ENCODE measurements at places on chromosomes 4 and X.

- DNase-seq: no peak
Measured at GRCh38 chr4:74855879-74856278, 61.6 kb upstream of the BTC start.

DNA sequence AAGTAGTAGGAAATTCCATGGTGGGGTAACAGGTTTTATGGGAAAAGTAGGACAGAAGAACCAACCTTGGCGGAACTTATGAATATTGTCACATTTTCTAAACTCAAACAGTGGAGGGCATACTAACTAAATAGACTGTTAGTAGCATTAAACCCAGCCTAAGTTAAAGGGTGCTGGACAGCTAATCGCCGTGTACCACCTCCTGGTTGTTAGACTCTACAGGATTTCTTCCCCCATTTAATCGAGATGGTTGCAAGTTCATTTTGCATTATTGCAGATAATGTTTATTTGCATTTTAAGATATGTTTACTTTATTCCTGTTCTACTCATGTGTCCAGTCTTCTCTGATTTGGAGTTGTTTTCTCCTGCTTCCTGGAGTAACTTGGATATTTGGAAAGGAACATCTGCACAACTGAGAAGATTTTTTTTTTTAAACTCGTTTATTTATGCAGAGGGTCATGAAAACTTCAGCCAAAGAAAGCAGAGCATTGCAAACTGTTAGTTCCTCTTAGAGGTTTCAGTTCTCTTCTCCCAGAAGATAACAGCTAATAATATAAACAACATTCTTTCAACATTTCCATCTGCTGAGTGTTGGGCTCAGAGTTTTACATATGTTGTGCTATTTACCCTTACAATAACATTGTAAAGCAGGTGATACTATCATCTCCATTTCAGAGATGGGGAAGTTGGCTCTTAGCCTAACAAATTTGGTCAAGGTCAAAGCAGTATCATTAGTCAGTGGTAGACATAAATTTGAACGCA, 51.5 kb upstream of the TBC1D9 start:
- peak; percentile 10 for DNase-seq

GRCh38 chr4:105526656-105527055, 25.8 kb upstream of the ARHGEF38 start:
- DNase-seq: no peak

DNA sequence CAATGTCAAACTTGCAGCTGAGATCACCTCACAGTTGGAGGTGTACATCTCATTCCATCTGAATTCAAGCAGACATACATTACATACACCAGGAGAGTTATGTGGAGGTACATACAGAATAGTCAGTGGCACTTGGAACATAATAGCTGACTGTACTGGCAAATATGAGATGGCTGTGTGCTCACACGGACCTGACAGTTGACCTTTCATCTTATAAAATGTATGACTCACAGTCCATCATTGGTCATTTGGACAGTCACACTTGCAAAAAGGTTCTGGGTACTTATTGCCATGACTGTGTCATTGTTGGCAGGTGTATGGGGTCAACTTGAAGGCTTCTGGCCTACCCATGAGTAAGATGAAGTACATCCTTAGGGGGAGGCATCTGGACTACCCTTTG, 88.6 kb upstream of the WDR1 start:
- no peak for DNase-seq

DNA sequence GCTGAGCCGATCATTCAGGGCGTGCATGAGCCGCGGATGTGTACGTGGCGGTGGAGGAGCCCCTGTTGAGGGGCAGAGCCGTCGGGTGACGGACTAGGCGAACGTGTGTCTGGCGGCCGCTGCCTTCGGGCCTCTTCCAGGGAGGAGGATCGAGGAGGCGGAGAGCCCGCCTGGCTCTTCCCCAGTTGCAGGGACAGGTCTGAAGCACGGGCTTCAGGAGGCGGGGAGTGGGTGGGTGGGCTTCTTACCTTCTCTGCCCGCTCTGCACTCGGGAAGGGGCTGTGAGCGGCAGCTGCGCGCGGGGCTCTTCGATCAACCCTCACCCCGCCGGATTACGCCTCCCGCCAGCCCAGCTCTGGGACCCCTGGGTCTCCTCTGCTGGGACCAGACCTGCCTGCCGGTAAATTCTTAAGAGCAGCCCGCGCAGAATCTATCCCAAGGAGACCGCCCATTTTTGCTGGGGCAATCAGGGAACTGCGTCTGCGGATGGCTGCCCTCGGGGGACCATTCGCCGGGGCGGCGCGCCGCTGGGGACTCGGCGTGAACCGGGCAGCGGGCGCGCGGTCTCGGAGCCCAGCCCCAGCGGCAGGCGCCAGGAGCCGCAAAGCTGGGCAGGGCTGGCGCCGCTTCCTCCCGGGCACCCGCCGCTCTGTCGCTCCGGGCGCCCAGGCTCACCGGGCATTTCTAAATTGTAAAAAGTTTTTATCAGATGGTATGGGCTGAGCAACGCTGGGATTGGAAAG, 4.9 kb downstream of the PLAC8 start:
- no peak for DNase-seq

DNA sequence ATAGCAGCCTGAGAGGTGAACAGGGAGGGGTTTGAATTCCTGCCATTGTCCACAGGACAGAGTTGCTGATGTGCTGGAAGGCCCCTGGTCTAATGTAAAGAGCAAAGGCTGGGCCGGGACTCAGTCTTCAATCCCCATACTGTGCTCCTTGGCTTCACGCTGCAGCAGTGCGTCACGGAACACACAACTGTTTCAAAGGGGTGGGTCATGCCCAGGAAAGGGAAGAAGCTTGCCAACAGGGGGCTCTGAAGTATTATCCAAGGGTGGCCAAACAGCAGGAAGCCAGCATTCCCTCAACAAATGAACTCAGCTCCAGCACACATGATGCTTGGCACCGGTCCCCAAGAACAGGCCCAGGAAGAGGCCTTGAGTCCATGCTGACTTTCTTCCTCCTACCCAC, 122.5 kb downstream of the NFKB1 start:
- DNase-seq: no peak

- DNase-seq: no peak
Measured at GRCh38 chrX:10190367-10190766, 33.6 kb downstream of the CLCN4 start.

- no peak for DNase-seq
Measured at GRCh38 chr4:38868059-38868960, 704 bp downstream of the FAM114A1 start.

GRCh38 chr4:86484241-86484640, 109.9 kb upstream of the PTPN13 start:
- no peak for DNase-seq

DNA sequence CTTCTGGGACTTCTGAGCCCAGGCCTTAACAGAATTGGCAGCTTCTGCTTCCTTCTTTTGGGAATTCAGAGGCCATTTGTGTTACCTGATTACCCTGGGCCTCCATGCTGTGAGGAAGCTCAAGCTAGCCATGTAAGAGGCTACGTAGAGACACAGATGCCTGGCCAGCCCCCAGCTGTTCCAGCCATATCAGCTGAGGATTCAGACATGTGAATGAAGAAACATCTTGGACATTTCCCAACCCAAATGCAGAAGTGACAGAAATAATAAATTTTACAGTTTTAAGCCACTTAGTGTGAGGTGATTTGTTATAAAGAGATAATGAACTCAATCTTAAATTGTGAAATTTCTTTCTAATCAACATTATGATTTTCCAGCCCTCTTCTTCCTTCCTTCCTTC, 18.7 kb upstream of the ZNF827 start:
- no peak for DNase-seq

GRCh38 chr4:82779032-82779431, 19.6 kb downstream of the SCD5 start:
- no peak for DNase-seq

DNA sequence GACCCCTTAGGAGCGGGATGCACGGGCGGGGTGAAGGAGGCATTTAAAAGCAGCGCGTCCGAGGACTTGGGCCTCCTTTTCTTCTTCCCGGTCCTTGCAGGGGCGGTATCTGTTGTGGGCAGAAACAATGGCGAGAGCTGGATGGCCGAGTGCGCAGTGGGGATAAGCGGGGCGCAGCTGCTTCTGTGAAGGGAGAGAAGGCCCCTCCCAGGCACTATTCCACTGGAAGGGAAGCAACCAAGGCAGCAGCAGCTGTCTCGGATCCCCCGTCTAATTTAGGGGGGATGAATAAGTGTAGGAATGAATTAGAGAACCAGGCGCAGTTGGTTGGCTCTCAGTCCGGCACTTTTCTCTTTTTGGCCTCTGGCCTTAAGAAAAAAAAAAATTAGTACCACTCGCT, 995 bp downstream of the SMARCA5 start:
- DNase-seq: no peak

DNA sequence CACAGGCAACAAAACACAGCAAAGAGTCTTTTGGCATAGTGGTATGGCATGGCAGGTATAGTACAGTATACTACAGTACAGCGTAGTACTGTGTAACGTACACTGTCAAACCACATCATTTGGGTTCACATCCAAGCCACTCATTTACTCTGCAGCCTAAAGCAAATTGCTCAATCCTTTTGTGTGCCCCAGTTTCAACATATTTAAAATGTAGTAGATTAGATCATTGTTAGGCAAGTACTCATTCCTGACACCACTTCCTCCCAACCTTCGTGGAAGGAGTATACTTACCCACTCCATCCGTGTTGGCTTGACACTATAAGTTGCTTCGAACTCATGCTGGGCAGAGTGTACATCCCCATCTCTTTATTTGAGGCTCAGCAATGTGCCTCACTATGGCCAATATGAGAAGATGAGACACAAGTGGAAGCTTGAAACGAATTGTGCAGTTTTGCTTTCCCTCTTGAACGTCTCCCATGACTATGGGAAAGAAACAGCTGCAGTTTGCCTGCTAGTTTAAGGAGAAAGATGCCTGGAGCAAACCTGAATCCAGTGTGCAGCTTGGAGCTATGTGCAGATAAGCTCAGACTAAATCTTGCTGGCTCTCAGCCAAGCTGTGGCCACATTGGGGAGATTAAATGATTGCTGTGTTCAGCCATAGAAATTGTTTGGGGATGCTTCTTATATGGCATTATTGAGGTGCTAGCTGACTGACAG, 85.7 kb upstream of the TBL1X start:
- no peak for DNase-seq

DNA sequence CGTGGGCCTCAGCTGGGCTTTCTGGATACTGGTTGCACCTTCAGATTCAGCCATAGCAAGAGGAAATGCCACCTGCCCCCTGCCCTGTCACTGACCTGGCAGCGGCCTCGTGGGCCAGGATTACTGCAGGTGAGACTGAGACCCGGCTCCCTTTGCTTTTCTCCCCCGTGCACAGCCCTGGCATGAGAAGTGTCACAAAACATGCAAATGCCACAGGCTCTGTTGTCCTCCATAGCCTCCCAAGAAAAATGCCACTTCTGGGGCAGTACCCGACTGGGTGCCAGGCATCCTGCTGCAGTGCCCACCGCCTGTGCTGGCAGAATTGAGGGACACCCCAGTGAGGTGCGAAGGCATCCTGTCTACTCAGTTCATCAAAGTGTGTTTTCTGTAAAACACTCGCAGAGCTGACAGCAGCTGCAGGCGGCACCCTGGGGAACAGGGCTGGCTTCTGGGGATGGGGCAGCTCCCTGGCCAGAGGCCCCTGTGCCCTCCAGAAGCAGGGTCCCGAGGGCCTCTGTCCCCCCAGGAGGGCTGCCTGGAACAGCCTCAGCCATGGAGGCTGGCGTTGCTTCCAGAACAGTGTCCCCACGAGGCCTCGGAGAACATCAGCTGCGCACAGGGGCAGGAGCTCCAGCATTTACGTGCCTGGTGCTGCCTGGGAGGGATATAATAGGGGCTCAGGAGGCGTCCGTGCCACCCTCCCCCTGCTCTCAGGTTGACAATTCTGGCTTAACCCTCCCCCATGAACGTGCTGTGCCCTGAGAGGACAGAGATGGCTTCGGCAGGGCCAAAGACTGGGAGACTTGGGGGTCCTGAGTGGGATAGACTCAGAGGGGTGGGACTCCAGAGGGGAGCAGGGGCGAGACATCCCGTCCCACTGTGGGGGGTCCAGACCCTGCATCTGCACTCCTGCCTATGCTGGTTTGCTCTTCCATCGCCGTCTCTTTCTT, 99.5 kb upstream of the NKX1-1 start:
- DNase-seq: no peak

- no peak for DNase-seq
Measured at GRCh38 chrX:12315526-12315925, 177.3 kb downstream of the FRMPD4 start.

DNA sequence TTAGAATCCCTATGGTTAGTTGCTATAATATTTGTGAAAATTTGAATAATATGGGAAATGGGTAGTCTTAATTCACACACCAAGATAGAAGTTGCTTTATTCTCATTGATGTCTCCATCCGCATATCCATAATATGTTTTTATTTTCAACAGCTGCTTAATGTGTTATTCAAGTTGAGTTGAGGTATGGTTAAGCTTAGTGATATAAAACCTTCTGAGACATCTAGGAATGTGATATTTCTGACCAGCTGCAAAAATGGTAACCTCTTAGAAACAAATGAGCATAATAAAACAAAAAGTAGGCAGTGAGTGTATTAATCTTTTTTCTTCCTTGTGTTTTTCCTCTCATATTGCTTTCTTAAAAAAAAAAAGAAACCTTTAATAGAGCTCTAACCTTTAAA, 172.9 kb downstream of the TENM3 start:
- DNase-seq: no peak

DNA sequence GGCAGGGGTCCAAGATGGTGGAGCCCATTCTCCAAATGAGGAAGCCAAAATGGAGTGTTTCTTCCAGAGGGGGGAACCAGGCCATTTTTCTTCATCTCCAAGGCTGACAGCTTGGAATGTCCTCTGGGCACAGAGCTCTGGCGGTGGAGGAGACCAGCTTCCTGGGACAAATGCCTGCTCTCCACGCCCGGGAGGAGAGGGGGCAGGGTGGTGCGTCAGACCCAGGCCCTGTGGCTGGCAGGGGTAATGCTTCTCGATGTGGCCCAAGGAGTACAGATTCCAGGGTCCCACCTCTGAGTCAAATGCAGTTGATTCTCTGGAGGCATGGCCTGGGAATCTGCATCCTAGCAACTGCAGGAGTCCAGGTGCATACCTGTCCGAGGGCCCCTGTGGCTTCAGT, 44.6 kb upstream of the ADRA2C start:
- DNase-seq: no peak

DNA sequence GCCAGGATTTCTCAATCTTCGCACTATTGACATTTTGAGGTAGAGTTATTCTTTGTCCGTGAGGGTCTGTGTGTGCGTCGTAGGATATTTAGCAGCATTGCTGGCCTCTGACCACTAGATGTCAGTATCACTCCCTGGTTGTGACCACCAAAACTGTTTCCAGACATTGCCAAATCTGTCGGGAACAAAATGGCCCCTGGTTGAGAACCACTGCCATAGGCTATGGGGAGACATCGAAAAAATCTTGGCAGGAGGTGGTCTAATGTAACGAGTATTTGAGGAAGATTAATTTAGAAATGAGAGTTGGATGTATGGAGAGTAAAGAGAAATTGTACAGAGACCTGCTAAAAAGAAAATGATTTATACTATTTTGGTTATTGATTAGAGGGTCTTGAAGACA, 108.4 kb downstream of the DOCK11 start:
- DNase-seq: no peak

GRCh38 chrX:39555431-39555830, 542.3 kb downstream of the BCOR start:
- no peak for DNase-seq

GRCh38 chr4:30073011-30073710, 647.0 kb upstream of the PCDH7 start:
- no peak for DNase-seq
